Pulmonary artery endothelial cell (primary cell): ENCODE measurements at places on chromosomes 1 and 21. TPM values are rescaled to one million over a fixed set of nuclear protein-coding genes. Genes with fewer than 3 reads are reported as not detected.

Gene CLCNKA
- not detected in 2 replicates for total RNA-seq

Gene LRRC3
- total RNA-seq, result 0.71 and 1.5 TPM in 2 replicates

Gene MAN1C1
- 0.79 and 2.4 TPM in 2 replicates for total RNA-seq

Gene JAM2
- total RNA-seq, result 2.2 TPM in 2 replicates

Gene CADM3
- total RNA-seq, result 0.21 and 29.6 TPM in 2 replicates

Gene RASAL2
- total RNA-seq, result 9.6 and 13.5 TPM in 2 replicates

Gene S100A7
- not detected in 2 replicates for total RNA-seq

Gene SUSD4
- total RNA-seq, result not detected in 2 replicates

Gene LACTBL1
- total RNA-seq, result not detected in 2 replicates

Gene BSND
- total RNA-seq, result not detected in 2 replicates

Gene KLF17
- not detected in 2 replicates for total RNA-seq

Gene BRINP2
- not detected in 2 replicates for total RNA-seq

Gene KIF21B
- 2.2 and 2.9 TPM in 2 replicates for total RNA-seq

Gene LZIC
- total RNA-seq, result 23.7 and 31.6 TPM in 2 replicates

Gene SPRR5
- not detected in 2 replicates for total RNA-seq

Gene TSACC
- not detected in 2 replicates for total RNA-seq

Gene GUCA2B
- total RNA-seq, result not detected in 2 replicates

Gene AADACL3
- total RNA-seq, result not detected in 2 replicates

Gene FCRL6
- 0.07 TPM in 1 of 2 replicates, not detected in the other for total RNA-seq

Gene S100A9
- 0.13 and 0.95 TPM in 2 replicates for total RNA-seq

Gene LCE1C
- not detected in 2 replicates for total RNA-seq

Gene MAP1LC3C
- 0.07 and 0.11 TPM in 2 replicates for total RNA-seq

Gene LPAR3
- total RNA-seq, result 0.67 TPM in 1 of 2 replicates, not detected in the other

Gene SSU72
- 75.0 and 92.4 TPM in 2 replicates for total RNA-seq

Gene PLA2G2D
- not detected in 2 replicates for total RNA-seq

Gene TNFRSF18
- 0.18 TPM in 1 of 2 replicates, not detected in the other for total RNA-seq

Gene NPL
- 1.8 and 2.1 TPM in 2 replicates for total RNA-seq

Gene SPRR2B
- not detected in 2 replicates for total RNA-seq

Gene SPRR2E
- total RNA-seq, result not detected in 2 replicates
